ENCODE measurements at places on chromosomes 3 and 15.
A peak's percentile ranks its signal among the peaks of the same experiment; 100 is the strongest.

GRCh38 chr3:158106766-158107471 is 699 bp upstream of the SHOX2 start:
- DNase-seq = no peak

GRCh38 chr3:83092521-83093221 is 1331.2 kb upstream of the GBE1 start:
- DNase-seq = no peak

DNA sequence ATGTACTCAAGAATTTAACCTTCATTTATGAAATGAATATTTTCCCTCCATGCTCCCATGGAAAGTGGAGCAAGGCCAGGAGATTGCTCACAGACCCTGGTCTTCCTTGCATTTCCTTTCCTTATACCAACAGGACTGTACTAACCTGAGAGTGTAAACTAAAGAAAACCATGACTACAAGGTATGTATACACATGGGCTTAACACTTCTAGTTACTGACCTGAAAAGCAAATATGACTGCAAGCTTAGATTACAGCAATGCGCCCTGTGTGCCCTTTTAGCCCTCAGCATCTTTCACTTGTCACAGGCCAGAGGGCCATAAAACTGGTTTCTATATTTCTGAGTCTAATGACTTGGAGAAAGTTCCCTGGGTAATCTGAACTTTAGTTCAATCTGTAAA is 52.1 kb downstream of the NEK10 start:
- no peak for DNase-seq

- no peak for DNase-seq
These were observed 62.7 kb downstream of the SSUH2 start for GRCh38 chr3:8581806-8582445.

- no peak for DNase-seq
These were observed 13.4 kb upstream of the ZNF639 start for GRCh38 chr3:179309225-179310078.

GRCh38 chr3:16503191-16503776 is 10.2 kb downstream of the RFTN1 start:
- no peak for DNase-seq

GRCh38 chr3:190197346-190197763 is 76.7 kb upstream of the P3H2 start:
- no peak for DNase-seq

GRCh38 chr15:44132057-44132456 is 63.0 kb downstream of the FRMD5 start:
- DNase-seq = no peak

- no peak for DNase-seq
These were observed at the start of gene WWTR1 for GRCh38 chr3:149657926-149658743. Gene WWTR1 (minus strand): TSS chr3:149658025. CDS start chr3:149657306, 719 bp downstream.

- DNase-seq = no peak
These were observed 27.0 kb downstream of the HMCES start for GRCh38 chr3:129305592-129306091.

DNA sequence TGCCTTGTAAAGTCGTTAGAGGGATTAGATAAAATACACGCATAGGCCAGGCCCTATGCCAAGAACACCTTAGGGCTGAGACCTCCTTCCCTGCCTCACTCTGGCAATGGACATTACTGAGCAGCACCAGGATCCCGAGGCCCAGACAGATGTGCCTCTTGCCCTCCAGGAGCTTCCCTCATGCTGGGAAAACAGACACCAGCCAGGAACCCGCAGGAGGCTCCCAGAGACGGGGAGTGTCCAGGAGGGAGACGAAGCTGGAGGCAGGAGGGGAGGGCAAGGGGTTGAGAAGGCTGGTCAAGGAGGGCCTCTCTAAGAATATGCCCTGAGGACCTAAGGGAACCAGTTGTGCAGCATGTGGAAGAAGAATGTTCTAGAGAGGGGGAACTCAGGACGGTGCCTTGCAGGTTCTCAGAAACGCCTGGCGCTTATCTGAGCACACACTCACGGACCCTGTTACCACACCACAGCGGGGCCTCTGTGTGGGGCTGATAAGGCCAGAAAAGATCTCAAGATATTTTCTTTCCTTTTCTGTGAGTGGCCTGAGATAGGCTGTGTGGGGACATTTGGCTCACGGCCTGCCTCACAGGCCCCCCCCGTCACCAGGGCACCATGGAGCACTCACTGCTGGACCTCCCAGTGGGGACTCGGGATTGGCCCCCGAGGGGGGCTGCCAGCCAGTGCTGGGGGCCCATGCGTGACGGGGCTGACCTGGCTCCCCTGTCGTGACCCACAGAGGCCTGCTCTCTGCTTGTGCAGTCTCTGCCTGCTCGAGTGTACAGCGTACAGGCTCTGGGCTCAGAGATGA is 22.0 kb upstream of the CYP11A1 start:
- no peak for DNase-seq

DNA sequence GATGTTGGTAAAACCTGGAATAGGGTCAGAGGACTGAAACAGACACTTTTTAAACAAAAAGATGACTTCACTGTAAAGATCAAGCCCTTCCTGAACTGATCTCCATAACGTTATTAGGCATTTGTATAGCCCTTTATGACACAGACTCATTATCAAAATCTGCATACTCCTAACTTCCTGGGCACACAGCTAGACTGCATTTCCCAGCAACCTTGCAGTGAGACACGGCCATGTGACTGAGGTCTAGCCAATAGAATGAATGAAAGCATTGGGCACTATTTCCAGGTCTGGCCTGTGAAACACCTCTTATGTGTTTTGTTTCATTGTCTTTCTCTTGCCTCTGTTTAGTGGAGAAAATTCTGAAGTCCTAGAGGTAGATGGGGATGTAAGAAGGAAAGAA is 270.4 kb downstream of the NR1D2 start:
- no peak for DNase-seq

GRCh38 chr15:65819563-65819960 is 27.5 kb upstream of the DENND4A start:
- no peak for DNase-seq

DNA sequence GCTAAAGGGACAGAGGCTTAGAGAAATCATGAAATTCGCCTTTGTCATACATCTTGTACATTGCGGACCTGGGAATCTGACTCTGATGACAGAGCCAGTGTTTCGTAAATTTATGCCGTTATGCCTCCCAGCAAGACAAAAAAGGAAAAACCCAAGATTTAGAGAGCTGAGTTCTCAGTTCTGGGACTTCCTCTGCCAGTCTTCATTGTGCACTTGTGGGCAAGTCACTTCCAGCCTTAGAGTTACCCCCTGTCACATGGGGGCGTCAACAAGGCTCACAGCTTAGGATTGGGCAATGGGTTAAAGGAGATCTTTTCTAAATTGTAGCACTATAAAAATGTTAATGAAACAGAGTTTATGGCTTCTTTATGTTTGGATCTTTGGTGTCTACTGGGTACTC is 41.9 kb upstream of the MITF start:
- no peak for DNase-seq

- peak; percentile 47 for DNase-seq
These were observed 37.7 kb downstream of the GPD1L start for GRCh38 chr3:32143849-32144757.

GRCh38 chr3:189941125-189941524 is 179.6 kb downstream of the P3H2 start:
- DNase-seq = no peak

- DNase-seq = no peak
These were observed 60.3 kb upstream of the GPD1L start for GRCh38 chr3:32046102-32046501.

Measured in stimulated activated CD4-positive, alpha-beta T cell treated with anti-CD3 and anti-CD28 coated beads, Interleukin-1b, Interleukin-23, amount 100 ng/mL, for 4 hours (primary cell).